ENCODE measurements at places on chromosomes 11 and 22. TPM values are rescaled to one million over a fixed set of nuclear protein-coding genes. Genes with fewer than 3 reads are reported as not detected.

GRCh38 chr22:23064381-23065068 lies 5.8 kb upstream of the GNAZ start:
- DNase-seq = no peak

DNA sequence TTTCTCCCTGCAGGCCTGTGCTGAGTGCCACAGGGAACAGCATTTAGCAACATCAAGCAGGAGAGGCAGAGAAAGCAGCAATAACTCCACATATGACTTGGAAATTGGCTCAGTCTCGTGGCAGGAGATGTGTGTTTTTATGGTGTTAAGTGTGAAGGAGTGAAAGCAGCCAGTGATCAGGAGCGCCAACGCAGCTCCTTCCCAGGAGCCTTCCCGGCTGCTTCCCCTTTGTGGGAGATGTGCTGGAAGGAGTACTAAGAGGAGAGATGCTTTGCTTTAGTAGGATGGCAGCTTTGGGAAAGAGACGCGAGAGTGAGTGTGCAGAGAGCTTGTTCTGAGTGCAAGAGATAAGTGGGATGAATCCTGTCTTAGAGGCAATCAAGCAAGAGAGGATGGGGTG lies 54.7 kb upstream of the KIRREL3 start:
- DNase-seq = no peak

GRCh38 chr11:48036466-48036865 lies 56.1 kb downstream of the PTPRJ start:
- no peak for DNase-seq

DNA sequence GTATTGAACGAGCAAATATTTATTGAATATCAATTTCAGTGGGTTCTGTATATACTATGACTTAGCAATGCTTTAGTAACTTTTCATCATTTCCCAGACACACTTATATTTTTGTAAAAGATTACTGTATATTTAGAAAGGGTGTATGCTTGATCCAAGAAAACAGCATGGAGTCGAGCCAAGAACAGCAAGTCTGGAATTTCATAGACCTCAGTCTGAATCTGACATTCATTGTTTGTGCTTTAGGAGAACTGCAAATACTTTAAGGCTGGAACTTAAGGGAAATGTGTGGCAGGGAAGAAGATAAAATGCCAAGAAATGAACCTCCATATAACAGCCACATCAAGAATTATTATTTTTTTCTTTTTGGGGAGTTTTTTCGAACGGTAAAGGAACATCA lies 1156.8 kb downstream of the LRRC4C start:
- no peak for DNase-seq

DNA sequence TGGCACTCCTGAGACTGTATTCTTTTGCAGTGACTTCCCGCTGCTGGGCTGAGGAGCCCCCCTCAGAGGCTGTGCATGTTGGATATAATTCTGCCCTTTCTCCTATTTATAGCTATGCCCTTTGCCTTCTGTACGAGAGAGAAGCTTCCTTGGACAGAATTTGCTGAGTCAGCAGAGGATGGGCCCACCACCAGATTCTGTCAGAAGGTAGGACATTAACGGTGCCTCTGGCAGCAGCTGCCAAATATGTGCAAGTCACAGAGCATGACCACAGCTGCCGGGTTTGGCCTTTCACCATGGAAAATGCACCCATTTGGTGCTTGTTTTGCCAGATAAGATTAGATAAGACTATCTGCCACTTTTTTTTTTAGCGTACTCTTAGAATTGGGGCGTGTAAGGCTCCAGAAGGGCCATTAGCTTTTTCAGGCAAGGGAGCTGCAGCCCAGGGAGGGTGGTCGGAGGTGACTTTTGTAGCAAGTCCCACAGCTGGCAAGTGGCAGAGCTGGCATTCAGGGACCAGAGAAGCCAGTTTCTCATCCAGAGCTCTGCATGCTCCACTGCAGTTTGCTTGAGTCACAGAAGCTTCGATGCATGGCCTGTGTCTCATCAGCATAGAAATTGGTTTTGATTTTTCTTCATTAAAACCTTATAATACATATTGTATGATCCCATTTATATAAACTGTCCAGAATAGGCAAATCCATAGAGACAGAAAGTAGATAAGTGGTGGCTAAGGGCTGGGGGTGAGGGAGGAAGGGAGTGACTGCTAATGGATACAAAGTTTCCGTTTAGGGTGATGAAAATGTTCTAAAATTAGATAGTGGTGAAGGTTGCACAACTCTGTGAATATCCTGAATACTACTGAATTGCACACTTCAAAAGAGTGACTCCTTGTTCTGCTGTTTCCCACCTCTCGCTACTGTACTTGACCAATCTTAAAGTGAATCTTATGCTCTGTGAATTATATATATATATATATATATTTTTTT lies 15.8 kb downstream of the UPB1 start:
- DNase-seq = no peak

GRCh38 chr11:65127473-65128181 lies 5.5 kb downstream of the MRPL49 start:
- DNase-seq = no peak

DNA sequence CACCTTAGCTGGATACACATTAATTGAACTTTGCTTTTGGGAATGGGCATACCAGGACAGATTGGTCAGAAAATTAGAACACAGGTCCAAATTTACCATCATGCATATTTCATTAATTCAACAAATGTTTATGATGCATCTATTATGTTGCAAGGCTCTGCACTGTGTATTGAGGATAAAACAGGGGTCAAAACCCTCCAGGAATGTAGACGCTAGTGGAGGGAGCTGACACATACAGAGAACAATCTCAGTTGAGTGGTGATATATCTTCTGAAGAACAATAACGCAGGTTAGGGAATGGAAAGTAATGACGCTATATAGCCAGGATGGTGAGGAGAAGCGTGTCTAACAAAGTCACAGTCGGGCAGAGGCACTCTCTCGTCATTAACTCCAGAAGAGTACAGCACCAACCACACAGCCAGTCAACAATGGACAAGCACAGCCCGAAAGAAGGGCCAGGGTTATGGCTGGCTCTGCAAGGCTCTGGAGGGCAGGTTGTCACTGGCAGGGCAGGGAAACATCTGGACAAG lies 3.8 kb downstream of the FLI1 start:
- no peak for DNase-seq

DNA sequence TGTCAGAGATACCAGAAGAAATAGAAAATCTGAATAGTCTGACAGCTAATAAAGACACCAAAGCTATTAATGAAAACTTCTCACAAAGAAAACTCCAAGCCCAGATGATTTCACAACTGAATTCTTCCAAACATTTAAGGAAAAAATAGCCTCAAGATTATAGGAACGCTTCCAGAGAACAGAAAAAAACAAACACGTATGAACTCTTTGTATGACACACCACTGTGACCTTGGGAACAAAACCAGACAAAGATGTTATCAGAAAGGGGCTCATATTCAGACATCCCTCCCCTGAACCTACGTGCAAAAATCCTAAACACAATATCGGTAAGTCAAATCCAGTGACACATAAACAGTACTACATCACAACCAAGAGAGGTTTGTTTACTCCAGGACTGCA lies 23.5 kb downstream of the CERK start:
- peak; percentile 43 for DNase-seq

Gene CASP5
- 0.21 TPM for polyA plus RNA-seq

Gene SPON1
- 99.0 TPM for polyA plus RNA-seq

Data from right lung (tissue), 10 donors.